AG08396 (cell line): ENCODE measurements at places on chromosomes 11 and 22.

DNA sequence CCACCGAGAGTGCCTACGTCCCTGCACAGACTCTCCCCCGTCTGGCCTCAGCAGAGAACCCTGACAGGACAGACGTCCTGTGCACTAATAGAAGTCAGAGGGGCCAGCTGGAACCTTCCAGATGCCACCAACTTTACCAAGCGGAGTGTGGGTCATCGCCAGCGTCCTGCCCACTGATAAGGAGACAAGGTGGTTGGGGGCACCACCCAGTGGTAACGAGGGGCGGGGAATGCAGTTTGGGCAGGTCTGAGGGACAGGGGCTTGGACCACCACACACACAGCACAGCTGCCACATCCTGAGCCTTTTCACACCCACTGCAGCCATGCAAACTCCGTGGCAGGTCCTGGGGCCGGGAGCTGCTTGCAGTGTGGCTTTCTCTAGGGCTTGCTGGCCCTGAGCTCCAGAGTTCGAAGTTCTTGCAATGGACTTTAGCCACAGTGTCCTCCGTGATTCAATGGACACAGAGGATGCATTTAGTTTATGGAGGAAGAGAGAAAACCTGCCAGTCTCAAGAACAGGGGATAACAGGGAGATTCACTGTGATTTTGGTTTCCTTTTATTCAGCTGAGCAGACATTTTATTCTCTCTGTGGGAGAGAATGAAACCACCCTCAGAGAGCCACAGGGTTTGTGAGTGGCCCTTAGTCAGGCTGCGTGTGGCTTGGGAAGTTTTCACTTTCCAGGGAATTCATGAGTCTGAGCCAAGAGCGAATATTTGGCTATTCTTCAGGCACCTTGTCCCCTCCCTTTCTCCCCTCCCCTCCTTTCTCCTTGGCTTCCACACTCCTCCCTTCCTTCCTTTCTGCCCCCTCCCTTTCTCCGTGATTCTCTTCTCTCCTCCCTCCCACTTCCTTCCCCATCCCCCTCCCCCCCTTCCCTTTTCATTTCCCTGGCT lies 13.1 kb downstream of the MRGPRG start:
- no peak for DNase-seq

DNA sequence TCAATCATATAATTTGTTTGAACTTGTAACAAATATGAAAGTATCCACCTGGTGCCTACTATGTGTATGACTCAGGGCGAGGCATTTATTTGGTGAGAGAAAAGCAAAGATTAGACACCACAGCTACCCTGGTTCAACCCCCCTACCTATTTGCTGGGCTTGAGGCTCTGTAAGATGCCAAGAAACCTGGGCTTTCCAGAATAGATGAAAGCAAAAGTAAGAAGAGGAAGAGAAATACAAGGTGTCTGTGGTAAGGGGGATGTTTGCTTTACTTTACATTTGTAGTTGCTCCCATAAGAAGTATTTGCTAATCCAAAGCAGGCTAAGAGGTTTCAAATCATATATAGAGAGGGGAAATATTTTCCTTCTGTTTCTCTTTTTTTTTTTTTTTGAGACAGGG lies 61.7 kb downstream of the DDI1 start:
- no peak for DNase-seq

DNA sequence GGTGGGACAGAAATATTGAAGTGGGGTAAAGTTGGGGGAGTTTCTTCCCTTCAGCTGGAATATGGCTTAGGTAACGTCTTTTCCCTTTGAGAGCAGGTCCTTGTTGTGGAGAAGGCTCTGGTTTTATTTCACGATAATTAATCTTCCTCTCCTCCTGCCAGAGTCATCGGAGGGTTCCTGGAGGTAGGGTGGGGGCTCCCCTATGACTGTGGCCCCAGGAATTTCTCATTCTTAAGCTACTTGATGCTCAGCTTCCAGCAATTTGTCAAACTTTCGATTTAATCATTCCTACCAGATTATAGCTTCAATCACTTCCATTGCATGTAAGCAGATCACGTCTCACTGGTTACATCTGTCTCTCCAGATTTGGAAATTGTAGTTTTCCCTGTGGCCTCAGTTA lies 242.8 kb upstream of the PLET1 start:
- DNase-seq = no peak

DNA sequence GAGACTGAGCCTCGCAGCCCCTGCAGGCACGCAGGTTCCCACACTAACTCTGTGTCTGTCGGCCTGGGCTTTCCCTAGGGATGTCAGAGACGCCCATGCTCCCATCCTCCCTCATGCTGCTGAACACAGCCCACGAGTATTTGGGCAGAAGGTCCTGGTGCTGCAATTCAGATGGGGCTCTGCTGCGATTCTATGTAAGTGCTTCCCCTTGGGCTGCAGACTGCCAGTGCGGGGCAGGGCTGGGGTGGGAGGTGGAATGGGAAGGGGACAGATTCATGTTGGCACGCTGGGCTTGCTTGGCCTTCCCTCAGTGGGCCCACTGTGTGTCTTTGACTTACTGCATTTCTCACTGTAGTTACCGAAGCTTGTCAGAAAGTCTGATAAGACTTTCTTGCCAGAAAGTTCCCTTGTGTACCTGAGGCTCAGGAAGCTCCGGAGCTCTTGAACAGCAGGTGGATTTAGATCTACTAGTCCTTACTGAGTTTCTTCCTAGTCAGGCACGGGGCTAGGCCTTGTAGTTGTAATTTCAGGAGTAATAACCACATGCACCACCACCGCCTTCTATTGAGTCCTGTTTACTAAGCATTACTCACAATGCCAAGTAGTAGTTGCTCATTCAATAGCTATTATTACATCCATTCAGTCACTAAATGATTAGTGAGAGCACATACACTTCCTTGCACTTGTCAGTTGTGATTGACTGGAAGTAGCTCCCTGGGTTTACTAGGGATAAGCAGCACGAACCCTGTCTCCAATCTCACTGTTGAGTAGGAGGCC lies 65.2 kb downstream of the CABIN1 start:
- no peak for DNase-seq
